ENCODE measurements at places on chromosomes 3 and 15.

GRCh38 chr3:130395916-130396315 lies 50.4 kb downstream of the COL6A5 start:
- no peaks in the 10 kb centered on the region for H3K36me3 ChIP-seq
- no peaks in the 10 kb centered on the region for H3K4me1 ChIP-seq
- no peak overlapping the region for H3K27ac ChIP-seq
- peak; percentile 4 for DNase-seq
- no peak overlapping the region for H3K4me3 ChIP-seq

DNA sequence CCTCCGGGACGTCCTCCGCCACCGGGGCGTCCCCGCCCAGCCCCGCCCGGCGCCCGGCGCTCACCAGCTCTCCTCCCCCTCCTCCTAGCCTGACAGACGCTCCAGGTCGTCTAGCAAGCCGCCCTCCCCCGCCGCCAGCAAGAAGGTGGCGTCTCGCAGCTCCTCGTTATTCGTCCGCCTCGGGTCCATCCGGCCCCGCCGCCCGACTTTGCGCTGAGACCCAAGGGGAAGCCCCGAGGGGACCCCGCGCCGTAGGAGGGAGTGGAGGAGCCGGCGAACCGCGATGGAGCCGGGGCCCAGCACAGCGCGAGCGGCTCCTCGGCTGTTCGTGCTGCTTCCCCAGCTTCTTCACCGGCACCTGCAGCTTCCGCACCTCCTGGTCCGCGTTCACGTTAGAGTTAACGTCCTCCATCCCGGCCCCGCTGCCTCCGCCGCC lies 26.3 kb upstream of the MTHFS start:
- H3K27me3 ChIP-seq, result no peaks in the 10 kb centered on the region
- peak overlapping the region; percentile 75 for H3K27ac ChIP-seq
- no peaks in the 10 kb centered on the region for H3K36me3 ChIP-seq
- peak overlapping the region; percentile 73 for H3K4me3 ChIP-seq

DNA sequence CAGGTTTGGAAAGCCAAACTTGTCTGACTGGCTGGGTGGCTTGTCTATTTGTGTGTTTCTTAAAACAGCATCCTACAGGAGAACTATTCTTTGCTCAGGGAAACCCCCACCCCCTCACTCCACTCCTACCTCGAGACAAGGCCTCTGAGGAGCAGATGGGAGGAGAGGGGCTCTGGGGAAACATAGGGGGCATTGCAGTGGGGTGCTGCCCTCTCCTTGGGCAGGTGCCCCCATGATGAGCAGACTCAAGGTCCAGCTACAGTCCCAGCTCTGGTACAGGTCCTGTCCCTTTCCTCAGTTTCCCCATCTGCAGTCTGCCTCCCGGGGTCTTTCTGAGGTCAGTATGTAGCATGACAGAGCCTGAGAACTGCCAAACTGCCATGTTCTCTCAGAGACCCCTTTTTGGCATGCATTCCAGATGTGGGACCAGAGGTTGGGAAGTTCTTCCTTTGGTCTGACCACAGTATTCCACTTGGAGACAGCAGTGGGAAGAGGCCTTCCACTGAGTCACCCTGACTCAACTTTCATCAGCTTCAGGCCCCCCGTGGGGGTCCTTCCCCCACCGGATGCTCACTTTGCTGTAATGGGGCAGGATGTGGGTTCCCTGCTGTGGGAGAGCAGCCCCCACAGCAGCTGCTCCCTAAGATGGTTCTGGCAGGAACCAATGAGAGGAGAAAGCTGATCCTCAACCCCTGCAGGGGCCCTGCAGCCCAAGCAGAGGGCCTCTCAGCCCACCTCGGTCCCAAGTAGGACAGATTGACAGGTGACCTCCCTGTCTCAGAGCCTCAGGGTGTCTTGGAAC lies 32.3 kb upstream of the CYP11A1 start:
- no peak overlapping the region for H3K27ac ChIP-seq
- no peaks in the 10 kb centered on the region for H3K27me3 ChIP-seq
- H3K4me1 ChIP-seq, result no peaks in the 10 kb centered on the region
- H3K4me3 ChIP-seq, result no peak overlapping the region
- DNase-seq, result no peak
- H3K36me3 ChIP-seq, result no peaks in the 10 kb centered on the region

DNA sequence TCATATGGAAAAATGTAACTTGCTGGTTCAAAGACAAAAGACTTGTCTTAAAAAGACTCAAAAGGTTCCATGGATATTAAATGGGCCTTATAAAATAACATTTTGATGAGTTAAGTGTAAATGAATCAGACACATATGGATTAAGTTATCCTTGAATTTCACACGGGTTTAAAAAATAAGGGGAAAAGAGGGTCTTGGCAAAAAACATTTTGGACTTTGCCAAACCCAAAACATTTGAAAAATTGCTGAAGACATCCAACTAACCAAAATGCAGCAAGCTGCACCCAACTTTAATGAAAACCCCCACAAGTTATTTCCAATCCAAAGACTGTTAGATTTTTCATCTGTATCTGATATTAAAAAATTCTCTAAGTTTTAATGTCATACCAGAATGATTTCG lies 200.7 kb downstream of the MEIS2 start:
- peaks cover 14% of the 10 kb centered on the region for H3K4me1 ChIP-seq
- no peak overlapping the region for H3K4me3 ChIP-seq
- H3K27ac ChIP-seq, result no peak overlapping the region
- H3K27me3 ChIP-seq, result no peaks in the 10 kb centered on the region

DNA sequence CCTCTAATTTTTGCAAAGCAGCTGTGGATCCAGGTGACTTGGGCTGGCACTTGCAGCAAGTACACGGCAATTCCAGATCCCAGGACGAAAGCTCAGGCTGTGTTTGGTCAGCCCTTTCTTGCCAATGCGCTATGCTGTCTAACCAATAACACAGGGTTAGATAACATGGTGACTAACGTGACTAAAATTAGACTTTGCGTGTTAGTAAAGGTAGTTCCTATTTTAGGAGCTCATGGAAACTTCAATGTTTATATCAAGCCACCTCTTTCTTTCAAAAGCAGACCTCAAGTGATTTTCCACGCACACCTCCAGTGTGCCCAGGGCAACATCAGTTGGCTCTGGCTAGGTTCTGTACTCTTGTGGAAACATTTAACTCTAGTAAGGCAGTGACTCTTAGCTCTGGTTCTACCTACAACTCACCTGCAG lies 32.5 kb downstream of the CDCP1 start:
- peak; percentile 68 for DNase-seq
- H3K4me1 ChIP-seq, result peaks cover 20% of the 10 kb centered on the region
- H3K27me3 ChIP-seq, result no peaks in the 10 kb centered on the region
- peak overlapping the region; percentile 69 for H3K27ac ChIP-seq
- peaks cover 5% of the 10 kb centered on the region for H3K36me3 ChIP-seq

GRCh38 chr15:41801850-41802455 lies 25.9 kb upstream of the JMJD7 start:
- no peak overlapping the region for H3K27ac ChIP-seq
- H3K4me3 ChIP-seq, result no peak overlapping the region
- no peaks in the 10 kb centered on the region for H3K27me3 ChIP-seq
- no peak for DNase-seq

DNA sequence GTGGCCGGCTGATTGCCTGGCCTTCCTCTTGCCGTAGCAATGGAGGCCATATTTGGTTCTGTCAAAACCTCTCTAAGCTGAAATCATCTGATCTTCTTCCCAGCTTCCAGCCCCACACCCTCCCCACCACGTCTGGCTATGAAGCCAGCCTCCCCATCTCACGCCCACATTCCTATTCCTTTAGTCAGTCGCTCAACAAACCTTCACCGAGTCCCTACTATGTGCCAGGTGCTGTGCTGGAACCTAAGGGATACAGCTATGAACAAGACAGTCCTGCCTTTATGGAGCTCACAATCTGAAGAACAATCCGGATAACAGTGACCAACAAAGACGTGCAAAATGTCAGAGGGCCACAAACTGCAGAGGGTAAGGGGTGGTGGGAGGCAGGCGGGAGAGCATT lies 31.9 kb upstream of the SMAD6 start:
- no peaks in the 10 kb centered on the region for H3K27me3 ChIP-seq
- no peak overlapping the region for H3K27ac ChIP-seq
- DNase-seq, result no peak
- no peak overlapping the region for H3K4me3 ChIP-seq
- H3K36me3 ChIP-seq, result no peaks in the 10 kb centered on the region

- no peaks in the 10 kb centered on the region for H3K36me3 ChIP-seq
- H3K27ac ChIP-seq, result no peak overlapping the region
- no peaks in the 10 kb centered on the region for H3K27me3 ChIP-seq
- no peak for DNase-seq
- no peaks in the 10 kb centered on the region for H3K4me1 ChIP-seq
Observed at GRCh38 chr3:54393150-54393549, 270.8 kb downstream of the CACNA2D3 start.

DNA sequence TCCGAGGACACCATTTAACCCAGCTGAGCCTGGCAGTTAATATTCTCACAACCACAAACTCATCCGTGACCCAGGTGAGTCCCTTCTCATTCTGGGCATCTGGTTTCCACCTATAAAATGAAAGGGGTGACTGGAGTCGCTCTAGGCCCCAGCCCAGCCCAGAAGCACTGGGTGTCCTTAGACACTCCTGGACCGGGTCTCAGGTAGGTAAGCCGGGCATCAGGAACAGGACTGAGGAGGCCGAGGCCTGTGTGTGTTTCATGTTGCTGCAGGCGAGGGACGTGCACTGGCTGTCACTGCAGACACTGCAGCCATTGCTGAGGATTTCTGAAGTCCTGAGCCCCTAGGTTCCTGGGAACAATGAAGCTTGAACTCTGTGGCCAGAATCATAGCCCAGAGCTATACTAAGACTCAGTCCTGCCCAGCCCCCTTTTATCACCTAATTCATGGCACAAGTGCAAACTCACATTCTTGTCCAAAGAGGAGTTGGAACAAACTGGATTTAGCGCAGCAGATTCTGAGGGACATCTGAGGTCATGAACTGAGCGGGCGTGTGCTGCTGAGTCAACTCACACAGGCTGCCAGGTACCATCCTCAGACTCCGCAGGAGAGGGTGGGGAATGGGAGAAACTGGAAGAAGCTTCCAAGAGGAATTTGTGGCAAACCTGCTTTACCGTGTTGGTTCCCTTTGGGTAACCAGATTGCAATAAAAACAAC lies 184.9 kb downstream of the FAM43A start:
- no peaks in the 10 kb centered on the region for H3K36me3 ChIP-seq
- peak overlapping the region; percentile 35 for H3K27ac ChIP-seq
- peaks cover 35% of the 10 kb centered on the region for H3K4me1 ChIP-seq
- DNase-seq, result no peak

GRCh38 chr3:44680921-44681455 lies 31.5 kb upstream of the ZNF502 start:
- H3K27ac ChIP-seq, result no peak overlapping the region
- no peak for DNase-seq
- H3K27me3 ChIP-seq, result no peaks in the 10 kb centered on the region
- H3K4me3 ChIP-seq, result no peak overlapping the region
- peaks cover 14% of the 10 kb centered on the region for H3K4me1 ChIP-seq
- H3K36me3 ChIP-seq, result no peaks in the 10 kb centered on the region

All from body of pancreas (tissue), 4 donors.